ENCODE measurements at places on chromosomes 11 and 22. TPM values are rescaled to one million over a fixed set of nuclear protein-coding genes. Genes with fewer than 3 reads are reported as not detected.

DNA sequence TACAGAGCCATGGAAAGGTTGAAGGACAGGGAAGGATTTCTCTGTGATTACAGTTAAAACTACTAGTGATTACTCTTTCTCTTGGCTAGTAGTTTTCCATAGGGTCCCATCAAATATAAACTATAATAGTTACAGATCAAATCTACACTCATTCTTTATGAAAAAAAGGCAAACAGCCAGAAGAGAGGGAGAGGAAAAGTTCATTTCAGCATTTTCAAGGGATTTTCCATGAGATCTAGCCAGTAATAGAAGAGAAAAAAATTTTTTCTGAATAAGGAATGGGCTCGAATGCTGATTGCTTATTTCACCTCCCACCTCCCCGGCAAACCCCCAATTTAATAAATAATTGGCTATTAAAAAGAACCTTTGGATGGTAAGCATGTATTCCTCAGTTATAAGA is 74.8 kb upstream of the BLID start:
- DNase-seq: no peak

The OR4A47 gene
- total RNA-seq: not detected

- no peak for DNase-seq
These were observed 13.7 kb upstream of the C11orf96 start for GRCh38 chr11:43928721-43929120.

GRCh38 chr11:12448131-12448939 is 71.0 kb downstream of the PARVA start:
- no peak for DNase-seq

Measured in activated CD8-positive, alpha-beta T cell treated with anti-CD3 and anti-CD28 coated beads for 36 hours (primary cell).